ENCODE measurements at places on chromosomes 12 and 14.

DNA sequence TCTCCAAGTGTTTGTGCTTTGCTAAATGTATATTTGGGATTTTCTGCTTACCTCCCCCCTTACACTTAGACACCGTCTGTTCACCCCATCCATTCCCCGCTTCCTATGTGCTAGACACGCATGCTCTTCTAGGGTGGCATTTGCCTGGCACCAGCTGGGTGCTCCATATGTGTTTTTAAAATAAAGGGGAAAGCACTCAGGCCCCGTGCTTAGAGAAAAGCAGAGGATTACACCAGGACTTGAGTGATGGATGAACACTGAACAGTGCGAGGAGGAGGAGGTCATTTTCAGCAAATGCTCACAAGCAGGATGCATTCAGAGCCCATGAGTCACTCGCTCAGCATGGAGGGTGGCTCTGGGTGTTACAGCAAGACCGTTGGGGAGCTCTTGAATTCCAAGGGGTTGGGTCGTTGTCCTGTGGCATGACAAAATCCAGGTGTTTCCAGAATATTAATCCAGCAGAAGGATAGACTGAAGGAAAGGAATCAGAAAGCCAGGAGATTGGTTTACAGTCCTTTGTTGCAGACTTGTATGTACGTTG is 2.9 kb upstream of the BDKRB1 start:
- no peak for DNase-seq

DNA sequence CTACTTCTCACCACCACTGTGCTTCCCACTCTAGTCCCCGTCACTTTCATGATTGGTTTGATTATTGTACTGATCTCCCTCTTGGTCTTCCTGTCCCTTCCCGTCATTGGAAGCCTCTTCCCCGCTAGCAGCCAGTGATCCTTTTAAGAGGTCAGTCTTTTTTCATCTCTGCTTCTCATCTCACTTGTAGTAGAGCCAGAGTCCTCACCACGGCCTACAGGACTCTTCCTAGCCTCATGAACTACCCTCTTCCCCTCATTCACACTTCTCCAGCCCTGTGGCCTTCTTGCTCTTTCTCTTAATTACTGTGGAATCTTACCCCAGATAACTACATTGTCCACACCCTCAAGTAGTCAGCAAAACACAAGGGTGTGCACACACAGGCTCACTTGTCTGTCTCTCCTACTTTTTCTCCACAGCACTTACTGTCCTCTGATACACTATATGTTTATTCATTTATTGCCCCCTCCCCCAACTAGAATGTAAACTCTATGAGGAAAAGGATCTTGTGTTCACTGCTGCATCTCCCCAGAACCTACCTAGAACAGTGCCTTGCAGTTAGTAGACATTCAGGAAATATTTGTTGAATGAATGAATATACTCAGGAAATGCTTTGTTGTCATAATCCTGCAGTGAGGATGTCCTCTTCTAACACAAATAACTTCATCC is 66.3 kb downstream of the CKB start:
- no peak for DNase-seq

GRCh38 chr14:31241450-31242114 is 34.0 kb upstream of the HECTD1 start:
- DNase-seq: no peak

DNA sequence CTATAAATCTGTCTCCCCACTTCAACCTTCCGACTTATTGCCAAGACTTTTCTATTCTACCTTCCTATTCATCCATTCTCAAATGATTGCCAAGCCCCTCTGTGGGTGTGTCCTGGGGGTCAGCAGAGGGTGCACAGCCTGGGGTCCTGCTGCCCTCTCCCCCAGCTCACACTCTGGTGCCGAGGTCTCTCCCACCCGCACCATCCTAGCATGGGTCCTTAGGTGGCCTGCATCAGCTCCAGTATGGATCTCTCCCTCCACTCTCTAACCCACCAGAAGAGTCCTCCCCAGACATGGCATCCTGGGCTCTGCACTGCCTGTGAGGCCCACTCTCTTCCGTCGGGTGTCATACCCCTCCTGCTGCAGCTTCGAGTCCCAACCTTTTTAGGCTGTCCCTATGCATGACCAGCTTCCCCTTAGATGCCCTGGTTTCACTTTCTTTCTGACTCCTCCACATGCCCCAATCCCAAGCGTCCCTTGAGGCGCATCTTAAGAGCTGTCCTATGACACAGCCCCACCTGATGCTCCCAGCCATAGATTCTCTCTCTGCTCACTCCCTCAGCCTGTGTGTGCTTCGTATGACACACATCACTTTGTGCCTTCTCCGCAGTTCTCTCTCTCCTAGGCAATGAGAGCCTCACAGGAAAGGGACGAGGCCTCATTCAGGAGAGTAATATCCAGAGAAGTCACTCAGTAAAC is 43.9 kb downstream of the GIT2 start:
- DNase-seq: no peak

DNA sequence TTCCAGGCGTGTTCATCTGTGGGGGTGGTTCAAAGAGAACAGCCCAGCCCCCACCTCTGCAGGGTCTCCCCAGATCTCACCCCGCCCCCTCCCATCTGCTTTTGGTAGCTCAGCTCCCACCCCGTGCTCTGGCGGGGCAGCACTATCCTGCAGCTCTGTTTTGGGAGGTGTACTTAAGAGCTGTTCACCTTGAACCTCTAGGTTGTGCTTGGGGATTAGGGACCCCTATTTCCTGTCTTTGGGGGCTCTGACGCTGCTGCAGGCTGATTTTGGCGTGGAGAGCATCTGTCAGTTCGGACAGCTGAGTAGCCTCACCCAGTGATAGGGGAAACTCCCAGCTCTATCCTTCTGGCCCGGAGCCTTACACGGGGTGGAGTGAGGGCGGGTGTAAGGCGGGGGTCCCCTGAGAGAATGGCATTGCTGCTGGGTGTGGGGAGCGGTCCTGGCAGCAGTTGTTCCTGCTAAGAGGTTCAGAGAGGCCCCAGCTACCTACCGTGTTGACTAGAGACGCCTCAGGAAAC is 765 bp downstream of the TMEM120B start:
- no peak for DNase-seq

- DNase-seq: peak; percentile 34
These were observed 9.8 kb upstream of the SERPINA5 start for GRCh38 chr14:94571395-94571794.

DNA sequence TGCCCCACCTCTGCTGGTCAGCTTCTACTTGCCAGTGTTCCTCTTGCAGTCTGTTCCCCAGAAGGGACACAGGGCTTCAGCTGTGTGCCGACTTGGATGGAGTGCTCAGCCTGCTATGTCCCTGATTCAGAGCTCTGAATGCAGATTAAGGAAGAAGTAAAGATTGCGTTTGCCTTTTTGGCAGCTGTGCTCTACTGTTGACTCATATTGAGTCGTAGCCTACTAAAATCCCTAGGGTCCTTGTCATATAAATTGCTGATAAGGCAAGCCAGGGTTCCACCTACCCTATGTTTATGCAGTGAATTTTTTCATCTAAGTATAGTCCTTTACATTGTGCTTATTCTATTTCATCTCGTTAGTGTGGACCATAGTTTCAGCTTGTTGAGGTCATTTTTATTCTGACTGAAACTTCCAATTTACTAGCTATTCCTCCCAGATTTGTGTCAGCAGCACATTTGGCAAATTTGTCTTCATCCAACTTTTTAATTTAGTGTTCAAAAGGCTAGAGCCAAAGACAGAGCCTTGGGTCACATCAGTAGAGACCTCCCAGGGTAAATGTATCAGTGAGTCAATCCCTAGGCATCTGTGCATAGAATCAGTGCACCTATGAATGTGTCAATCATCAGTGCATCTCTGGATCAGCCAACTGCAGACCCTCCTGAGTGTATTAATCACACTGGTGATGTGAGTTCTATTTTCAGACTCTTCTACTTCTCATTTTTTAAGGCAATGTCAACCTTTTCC is 31.9 kb downstream of the CACNA1C start:
- DNase-seq: no peak

DNA sequence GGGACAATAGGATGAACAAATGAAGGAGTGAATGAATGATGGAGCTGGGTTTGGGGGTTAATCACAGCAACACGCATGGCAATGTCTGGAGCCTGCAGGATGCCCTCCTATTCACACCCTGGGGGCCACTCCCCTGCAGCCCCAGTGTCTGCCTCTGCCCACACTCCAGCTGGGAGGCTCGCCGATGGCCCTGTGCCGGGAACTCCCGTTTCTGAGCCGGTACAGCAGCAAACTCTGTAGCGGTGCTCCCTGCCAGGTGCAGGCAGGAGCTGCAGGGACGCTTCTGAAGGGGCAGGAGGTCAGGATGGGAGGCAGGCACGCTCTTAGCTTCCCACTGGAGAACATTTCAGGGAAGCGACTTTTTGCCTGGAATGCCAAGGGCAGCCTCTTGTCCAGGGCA is 55.4 kb upstream of the NCOR2 start:
- no peak for DNase-seq

- DNase-seq: no peak
These were observed 13.2 kb upstream of the SELPLG start for GRCh38 chr12:108646600-108647579.

- no peak for DNase-seq
These were observed 162.7 kb upstream of the TMTC2 start for GRCh38 chr12:82523996-82524395.

- DNase-seq: no peak
These were observed 2.6 kb upstream of the KRT71 start for GRCh38 chr12:52555577-52555976.

DNA sequence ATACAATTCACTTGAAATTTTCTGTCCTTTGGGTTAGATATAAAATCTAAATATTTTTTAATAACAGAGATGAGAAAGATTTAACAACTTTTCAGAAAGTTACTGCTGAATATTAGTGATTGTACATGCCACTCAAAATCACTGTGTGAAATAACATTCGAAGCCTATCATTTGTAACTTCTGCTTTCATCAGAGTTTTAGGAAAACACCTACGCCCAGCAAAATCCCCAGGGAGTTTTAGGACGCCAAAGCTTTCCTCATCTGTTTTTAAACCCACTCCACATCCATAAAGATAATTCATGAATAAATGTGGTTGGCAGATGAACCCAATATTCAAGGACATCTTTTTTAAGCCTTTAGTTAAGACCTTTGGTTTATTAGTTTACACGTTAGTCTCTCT is 23.9 kb downstream of the TC2N start:
- no peak for DNase-seq

- DNase-seq: no peak
These were observed 22.2 kb downstream of the CCDC63 start for GRCh38 chr12:110869026-110869425.

DNA sequence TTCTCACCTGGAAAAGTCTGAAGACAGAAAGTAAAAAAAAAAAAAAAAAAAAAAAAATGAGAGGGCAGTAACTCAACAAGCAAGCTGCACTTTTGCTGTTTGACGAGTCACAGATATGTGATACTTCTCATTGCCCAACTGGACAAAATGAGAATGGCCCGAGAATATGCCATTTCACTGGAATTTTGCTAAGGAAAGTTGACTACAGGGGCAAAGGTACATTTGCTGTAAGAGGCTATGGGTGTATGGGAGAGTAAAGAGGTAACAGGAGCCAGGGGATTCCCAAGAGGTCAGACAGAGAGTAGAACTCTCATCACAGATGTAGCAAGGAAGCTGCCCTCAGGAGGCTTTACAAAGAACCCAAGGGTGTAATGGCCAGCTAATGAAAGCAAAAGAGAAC is 22.9 kb downstream of the KIF21A start:
- DNase-seq: no peak

GRCh38 chr12:21456291-21456780 is 18.9 kb downstream of the PYROXD1 start:
- no peak for DNase-seq
